ENCODE measurements at places on chromosomes 6 and 20. TPM values are rescaled to one million over a fixed set of nuclear protein-coding genes. Genes with fewer than 3 reads are reported as not detected.
A peak's percentile ranks its signal among the peaks of the same experiment; 100 is the strongest.

GRCh38 chr6:5150551-5151075 is 65.5 kb downstream of the PPP1R3G start:
- no peaks in the 10 kb centered on the region for H3K36me3 ChIP-seq
- DNase-seq: no peak
- H3K4me3 ChIP-seq: no peak overlapping the region
- no peak overlapping the region for H3K27ac ChIP-seq

The STK4 gene
- 162 TPM for total RNA-seq

The PLCB4 gene
- total RNA-seq: not detected

The FAM162B gene
- not detected for total RNA-seq

- no peak overlapping the region for H3K4me3 ChIP-seq
- H3K27me3 ChIP-seq: peaks cover 64% of the 10 kb centered on the region
- DNase-seq: no peak
- H3K4me1 ChIP-seq: peaks cover 10% of the 10 kb centered on the region
- H3K27ac ChIP-seq: no peak overlapping the region
These were observed 23.5 kb upstream of the SIM1 start for GRCh38 chr6:100488244-100488643.

The HELZ2 gene
- total RNA-seq: 31.2 TPM

- H3K4me1 ChIP-seq: peaks cover 29% of the 10 kb centered on the region
- peak overlapping the region; percentile 74 for H3K4me3 ChIP-seq
- H3K27me3 ChIP-seq: no peaks in the 10 kb centered on the region
- DNase-seq: peak; percentile 54
- H3K27ac ChIP-seq: no peak overlapping the region
- peaks cover 15% of the 10 kb centered on the region for H3K36me3 ChIP-seq
These were observed 35.0 kb upstream of the SGK1 start for GRCh38 chr6:134352786-134353480.

- no peaks in the 10 kb centered on the region for H3K27me3 ChIP-seq
- H3K27ac ChIP-seq: peak overlapping the region; percentile 98
- peak overlapping the region; percentile 65 for H3K4me3 ChIP-seq
- peaks cover 5% of the 10 kb centered on the region for H3K36me3 ChIP-seq
These were observed 32.7 kb downstream of the ILRUN start for GRCh38 chr6:34663831-34664255.

GRCh38 chr6:108203189-108204112 is 37.6 kb downstream of the NR2E1 start:
- no peak for DNase-seq
- H3K4me1 ChIP-seq: no peaks in the 10 kb centered on the region

- H3K4me1 ChIP-seq: peaks cover 28% of the 10 kb centered on the region
- DNase-seq: peak; percentile 2
- H3K27ac ChIP-seq: peak overlapping the region; percentile 92
- no peaks in the 10 kb centered on the region for H3K27me3 ChIP-seq
These were observed 735 bp downstream of the FAM135A start for GRCh38 chr6:70413992-70414494.

The EFCAB8 gene
- total RNA-seq: 2.7 TPM

The FHL5 gene
- total RNA-seq: not detected

The ZNF76 gene
- 55.9 TPM for total RNA-seq

- no peaks in the 10 kb centered on the region for H3K27me3 ChIP-seq
- H3K36me3 ChIP-seq: peaks cover 19% of the 10 kb centered on the region
- peaks cover 82% of the 10 kb centered on the region for H3K4me1 ChIP-seq
- H3K27ac ChIP-seq: peak overlapping the region; percentile 98
These were observed 29.2 kb upstream of the GNRH2 start for GRCh38 chr20:3014179-3014578.
